ENCODE measurements at places on chromosomes 2 and 18. TPM values are rescaled to one million over a fixed set of nuclear protein-coding genes. Genes with fewer than 3 reads are reported as not detected.

- no peak for DNase-seq
Observed at GRCh38 chr2:239605976-239606375, 205.2 kb upstream of the HDAC4 start.

- peak; percentile 99 for DNase-seq
Observed at GRCh38 chr2:189022053-189022481, 47.9 kb downstream of the COL3A1 start.

DNA sequence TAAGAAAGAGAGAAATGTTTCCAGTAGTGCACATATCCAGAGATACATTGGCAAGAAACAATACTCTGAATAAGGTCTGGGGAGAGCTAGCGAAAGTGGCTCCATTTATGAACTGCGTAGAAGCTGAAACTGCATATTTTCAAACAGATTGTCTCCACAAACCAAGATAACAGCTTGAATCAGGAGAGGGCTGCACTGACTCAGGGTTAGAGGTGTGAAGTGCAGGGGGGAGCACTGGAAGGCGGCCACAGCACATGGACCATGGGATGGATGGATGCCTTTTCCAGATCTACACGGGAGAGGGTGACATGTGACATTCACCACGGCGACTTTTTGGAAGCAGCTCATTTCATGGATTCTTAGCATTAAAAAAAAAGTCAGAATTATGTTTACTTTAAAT, 729.4 kb downstream of the RNF144A start:
- no peak for DNase-seq

Gene UGT1A10
- total RNA-seq: not detected

Gene NRP2
- 39.3 TPM for total RNA-seq

Gene SPC25
- 8.2 TPM for total RNA-seq

Gene FBXO48
- 0.79 TPM for total RNA-seq

Data from skin of body (tissue), 3 donors.